ENCODE measurements at places on chromosomes 3 and 15.

GRCh38 chr3:134373271-134374104 is 759 bp downstream of the AMOTL2 start:
- DNase-seq: peak; percentile 82

DNA sequence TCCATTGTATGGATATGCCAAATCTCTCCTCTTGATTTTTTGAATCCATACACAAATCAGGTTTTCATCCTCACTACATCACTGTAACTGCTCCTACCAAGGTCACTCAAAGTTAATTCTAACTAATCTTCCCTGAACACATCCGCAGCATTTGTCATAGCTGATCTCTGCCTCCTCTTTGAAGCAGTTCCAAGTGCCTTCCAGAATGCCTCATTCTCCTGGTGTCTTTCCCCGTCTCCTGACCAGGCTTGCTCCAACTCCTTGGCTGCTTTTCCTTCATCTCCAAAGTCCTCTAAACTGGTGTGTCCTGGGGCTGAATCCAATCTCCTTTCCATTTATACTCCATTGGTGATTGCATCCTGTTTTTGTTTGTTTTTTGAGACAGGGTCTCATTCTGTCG is 26.8 kb downstream of the KLHDC8B start:
- DNase-seq: no peak

DNA sequence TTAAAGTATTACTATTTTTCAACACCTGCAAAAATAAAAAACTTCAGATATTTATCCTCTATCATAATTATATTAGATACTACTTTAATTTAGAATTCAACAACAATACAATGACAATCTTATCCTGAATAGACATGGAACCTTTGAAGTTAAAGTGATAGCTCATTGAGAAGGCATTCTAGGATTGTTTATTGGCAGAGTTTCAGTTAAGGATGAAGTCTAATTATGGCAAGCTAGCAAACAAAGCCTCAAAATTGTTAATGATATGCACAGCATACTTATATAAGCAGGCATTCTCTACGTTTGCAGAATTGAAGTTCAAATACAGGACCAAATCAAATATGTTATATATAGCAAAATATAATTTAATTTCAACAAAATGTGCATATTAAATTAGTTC is 91.2 kb upstream of the ABI3BP start:
- DNase-seq: no peak

DNA sequence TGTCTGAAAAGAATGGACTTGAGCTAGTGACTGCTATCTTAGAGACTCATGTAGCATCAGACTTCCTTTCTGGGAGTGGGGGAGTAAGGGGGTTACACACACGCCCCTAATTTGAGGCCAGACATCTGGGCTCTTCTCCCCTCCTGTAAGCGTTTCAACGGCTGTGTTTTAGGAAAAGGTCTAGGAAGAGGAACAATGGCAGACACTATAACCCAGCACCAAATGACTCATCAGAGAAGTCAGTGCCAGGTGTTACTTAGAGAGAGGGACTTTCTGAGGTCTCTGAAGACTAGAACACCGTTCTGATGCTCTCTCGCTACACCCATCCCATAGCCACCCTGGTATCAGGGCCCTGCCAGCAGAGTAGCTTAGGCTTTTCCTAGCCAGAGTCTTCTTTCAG is 65.5 kb downstream of the SSUH2 start:
- no peak for DNase-seq

- peak; percentile 91 for DNase-seq
Observed at GRCh38 chr15:73633991-73634495, 854 bp upstream of the NPTN start.

GRCh38 chr15:31341496-31342195 is 15.0 kb downstream of the KLF13 start:
- DNase-seq: no peak

DNA sequence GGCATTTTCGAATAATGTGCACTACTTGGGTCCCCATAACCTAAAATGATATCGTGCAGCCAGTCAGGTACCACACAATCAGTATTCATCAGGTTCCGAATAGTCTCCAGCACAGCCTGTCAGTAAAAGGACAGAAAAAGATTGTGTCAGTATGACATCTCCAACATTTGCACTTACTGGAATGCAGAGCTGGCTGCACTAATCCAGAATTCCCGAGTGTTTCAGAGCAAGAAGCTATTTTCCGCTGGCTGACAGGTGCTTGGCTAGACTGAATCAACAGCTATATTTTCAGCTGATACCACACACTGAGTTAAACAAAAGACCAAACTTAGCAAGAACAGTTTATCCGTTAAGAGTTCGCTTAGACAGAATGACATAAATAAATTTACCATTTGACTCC is 68.8 kb downstream of the AQR start:
- no peak for DNase-seq
